Fibroblast of pulmonary artery (primary cell): ENCODE measurements at places on chromosomes 12 and 14.

DNA sequence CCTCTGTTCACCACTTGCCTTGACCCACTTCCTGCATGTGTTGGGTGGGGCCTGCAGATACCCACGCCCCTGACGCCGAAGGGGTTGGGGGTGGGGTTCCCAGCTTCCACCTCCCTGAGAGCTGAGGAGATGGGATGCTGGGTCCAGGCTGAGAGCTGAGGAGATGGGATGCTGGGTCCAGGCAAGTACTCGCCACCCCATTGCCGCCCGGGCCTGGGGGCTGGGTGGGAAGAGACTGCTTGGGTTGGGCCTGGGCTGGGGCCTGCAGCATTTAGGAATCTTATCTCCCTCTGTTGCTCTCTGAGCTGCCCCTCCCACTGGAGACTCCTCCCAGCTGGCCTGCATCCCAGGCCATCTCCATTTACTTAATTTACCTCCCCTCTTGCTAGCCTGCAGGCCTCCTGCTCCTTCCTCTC is 17.4 kb downstream of the TEAD4 start:
- no peak for DNase-seq

DNA sequence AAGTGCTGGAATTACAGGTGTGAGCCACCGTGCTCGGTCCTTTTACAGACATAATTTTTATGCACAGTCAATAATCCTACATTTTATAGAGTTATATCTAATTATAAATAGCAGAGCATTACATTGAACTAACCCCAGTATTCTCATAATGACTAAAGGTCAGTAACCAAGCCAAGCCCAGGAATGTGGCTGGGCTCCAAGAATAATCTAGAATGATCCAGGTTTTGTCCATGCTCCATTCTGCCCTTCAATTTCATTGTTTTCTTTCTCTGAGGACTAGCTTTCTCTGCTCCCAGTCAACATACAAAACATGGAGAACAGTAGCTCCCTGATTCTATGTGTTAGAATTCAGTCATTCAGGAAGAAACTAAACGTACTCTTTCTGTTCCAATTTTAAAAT is 92.1 kb upstream of the KRR1 start:
- DNase-seq, result peak; percentile 38

GRCh38 chr14:95290871-95291431 is 28.8 kb downstream of the CLMN start:
- DNase-seq, result no peak

GRCh38 chr14:94174604-94175010 is 485 bp downstream of the PPP4R4 start:
- no peak for DNase-seq

DNA sequence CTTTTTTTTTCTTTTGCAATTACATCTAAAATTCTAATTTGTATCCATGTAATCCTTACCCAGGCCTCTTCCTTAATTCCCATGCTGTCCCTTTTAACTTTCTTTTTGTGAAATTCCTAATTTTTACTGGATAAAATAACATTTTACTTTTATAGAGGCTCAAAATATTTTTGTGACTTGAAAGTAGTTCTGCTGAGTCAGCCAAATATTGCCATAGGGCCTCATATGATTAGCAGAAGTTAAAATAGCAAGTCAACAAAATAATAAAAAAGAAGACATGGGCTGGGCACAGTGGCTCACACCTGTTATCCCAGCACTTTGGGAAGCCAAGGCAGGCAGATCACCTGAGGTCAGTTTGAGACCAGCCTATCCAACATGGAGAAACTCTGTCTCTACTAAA is 2.0 kb downstream of the C3AR1 start:
- DNase-seq, result no peak

DNA sequence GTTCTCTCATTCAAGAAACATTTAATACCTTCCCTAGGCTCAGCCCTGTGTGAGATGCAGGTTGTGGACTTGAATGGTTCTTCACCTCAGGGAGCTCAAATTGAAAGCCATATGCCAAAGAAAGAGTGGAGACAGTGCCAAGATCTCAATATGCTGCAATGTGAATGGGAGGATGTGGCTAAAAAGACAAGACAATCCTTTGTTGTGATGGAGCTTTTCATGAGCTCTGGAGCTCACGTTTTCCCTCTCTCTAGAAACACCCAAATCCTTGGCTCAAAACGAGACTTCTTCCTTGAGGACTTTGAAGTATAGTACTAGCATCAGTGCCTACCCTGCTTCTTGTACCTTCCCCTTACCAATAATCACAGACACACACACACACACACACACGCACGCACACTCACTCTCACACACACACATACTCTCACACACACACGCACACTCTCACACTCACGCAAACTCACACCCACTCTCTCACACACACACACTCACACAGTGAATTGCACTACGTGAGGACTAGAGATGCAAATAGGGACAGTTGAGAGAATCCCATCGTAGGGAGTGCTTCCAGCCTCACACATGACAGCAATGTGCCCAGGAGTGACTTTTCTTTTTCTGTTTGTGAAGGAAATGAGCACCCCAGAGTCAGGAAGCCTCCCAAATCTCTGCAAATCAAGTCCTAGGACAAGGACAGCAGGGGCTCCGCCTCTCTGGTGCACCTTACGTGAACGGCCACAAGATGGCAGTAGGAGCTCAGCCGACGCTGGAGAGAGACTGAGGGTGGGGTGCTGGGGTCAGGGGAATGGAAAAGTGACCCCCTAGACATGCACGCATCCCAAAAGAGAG is 231.4 kb downstream of the PCNX1 start:
- DNase-seq, result peak; percentile 73

DNA sequence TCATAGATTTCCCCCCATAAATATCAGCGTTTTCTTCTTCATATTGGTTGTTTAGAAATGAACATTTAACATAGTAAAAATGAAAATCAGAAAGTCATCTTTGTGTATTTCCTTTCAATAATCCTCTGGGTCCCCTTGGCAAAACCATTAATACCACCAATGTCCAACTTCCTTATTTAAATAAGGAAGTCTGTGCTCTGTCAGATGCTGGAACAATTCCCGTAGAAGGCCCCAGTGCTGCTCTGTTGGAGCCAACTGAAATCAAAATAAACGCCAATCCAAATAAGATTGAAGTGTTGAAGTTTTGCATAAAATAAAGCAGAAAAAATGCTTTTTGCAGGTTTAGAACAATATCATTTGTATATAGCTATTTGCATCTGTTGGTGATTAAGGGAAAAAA is 93.1 kb downstream of the PPM1H start:
- no peak for DNase-seq

GRCh38 chr12:119306593-119306992 is 27.9 kb upstream of the CCDC60 start:
- no peak for DNase-seq

GRCh38 chr14:55160989-55161388 is 30.4 kb downstream of the DLGAP5 start:
- peak; percentile 67 for DNase-seq

- peak; percentile 45 for DNase-seq
These were observed 113.7 kb upstream of the MYF6 start for GRCh38 chr12:80593766-80594165.

DNA sequence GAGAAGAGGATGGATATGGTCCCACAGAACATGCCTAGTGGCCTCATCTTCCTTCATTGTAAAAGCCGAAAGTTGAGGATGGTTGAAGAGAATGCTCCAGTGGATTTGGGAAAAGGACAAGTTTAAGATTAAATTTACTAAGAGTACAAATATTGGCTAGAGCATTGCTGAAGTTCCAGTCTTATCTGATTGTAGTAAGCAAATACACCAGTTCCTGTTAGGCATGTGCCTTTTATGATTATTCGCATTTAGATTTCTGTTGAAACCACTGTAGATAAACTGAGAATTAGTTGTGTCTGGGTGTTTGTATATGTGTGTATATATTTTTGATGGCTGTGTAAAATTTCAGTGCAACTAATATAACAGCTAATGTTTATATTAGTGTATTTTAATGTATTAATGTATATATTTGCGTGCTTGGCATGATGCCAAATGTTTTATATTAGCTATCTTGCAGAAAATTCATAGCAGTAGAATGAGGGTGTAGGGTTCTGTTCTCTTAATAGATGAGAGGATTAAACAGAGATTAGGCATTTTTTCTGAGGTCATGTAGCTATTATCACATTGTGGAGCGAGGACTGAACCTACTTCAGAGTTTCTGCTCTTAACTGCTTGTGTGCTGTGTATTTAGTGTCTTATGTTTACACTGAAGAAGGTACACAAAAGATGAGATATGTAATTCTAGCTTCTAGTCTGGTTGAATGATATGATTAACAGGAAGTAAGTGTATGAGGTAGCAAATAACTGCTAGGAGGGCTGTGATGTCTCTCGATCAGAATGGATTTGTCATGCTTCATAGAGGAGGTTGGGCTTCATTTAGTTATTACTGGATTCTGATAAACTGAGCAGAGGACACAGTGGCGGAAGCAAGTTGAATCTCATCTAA is 21.1 kb downstream of the FKBP3 start:
- peak; percentile 14 for DNase-seq

DNA sequence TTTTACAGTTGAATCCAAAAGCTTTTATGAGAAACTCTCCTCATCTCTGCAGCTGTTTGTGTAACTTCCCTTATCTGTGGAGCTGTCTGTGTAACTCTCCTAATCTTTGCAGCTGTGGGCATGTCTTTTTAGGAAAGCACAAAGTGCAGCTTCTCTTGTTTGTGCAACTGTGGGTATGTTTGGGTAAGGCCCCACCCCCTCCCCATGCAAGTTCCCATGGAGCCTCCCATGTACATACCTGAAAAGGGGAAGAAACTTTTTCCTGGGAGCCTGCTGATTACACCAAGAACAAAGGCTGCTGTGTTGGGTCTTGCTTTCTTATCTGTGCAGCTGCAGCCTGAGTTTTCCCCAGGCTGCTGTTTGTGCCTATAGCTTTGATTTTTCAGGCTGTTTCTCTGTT is 42.7 kb upstream of the CDKN3 start:
- no peak for DNase-seq
